ENCODE measurements at places on chromosomes 12 and 14.
A peak's percentile ranks its signal among the peaks of the same experiment; 100 is the strongest.

- no peak for DNase-seq
Measured at GRCh38 chr12:5459051-5459782, 27.3 kb downstream of the NTF3 start.

DNA sequence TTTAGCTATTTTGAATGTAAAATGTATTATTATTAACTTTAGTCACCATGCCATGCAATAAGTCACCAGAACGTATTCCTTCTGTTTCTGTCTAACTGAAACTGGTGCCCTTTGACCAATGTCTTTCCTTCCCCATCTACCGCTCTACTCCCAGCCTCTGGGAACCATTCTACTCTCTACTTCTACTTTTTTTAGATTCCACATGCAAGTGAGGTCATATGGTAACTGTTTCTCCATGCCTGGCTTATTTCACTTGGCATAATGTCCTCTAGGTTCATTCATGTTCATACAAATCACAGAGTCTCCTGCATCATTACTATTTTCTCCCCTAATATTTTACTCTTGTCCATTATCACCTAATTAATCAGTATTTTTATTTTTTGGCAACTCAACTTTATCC lies 160.1 kb downstream of the TMX1 start:
- peak; percentile 28 for DNase-seq

DNA sequence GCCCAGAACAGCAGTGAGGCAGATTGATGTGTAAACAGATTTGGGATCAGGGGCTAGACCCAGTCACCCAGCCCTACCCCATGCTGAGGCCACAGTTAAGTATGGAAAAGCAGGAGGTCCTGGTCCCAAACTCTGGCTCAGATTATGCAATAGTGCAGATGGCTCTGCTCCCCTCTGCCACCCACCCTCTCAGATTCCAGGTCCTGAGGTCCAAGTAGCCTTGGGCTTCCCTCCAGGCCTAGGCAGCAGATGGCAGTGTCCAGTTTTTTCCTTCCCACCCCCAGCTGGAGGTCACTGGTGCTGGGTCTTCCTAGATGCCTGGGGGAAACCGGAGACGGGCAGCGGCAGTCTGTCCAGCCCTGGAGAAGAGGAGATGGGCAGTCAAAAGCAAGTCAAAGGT lies 2.8 kb upstream of the DHH start:
- no peak for DNase-seq

GRCh38 chr14:57390806-57391516 lies 575 bp downstream of the NAA30 start:
- DNase-seq: peak; percentile 37

DNA sequence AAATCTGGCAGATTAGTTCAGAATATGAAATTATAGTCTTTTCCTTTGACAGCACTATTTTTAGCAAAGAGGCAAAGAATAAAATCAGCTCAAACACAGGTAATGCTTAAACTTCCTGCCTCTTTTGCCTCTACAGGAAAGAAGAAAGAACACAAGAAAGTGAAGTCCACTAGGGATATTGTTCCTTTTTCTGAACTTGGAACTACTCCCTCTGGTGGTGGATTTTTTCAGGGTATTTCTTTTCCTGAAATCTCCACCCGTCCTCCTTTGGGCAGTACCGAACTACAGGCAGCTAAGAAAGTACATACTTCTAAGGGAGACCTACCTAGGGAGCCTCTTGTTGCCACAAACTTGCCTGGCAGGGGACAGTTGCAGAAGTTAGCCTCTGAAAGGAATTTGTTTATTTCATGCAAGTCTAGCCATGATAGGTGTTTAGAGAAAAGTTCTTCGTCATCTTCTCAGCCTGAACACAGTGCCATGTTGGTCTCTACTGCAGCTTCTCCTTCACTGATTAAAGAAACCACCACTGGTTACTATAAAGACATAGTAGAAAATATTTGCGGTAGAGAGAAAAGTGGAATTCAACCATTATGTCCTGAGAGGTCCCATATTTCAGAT lies 17.4 kb downstream of the TMPO start:
- peak; percentile 64 for DNase-seq

GRCh38 chr12:124953689-124954405 lies 35.1 kb downstream of the DHX37 start:
- no peak for DNase-seq

GRCh38 chr14:59251811-59252771 lies 63.6 kb downstream of the DAAM1 start:
- no peak for DNase-seq

DNA sequence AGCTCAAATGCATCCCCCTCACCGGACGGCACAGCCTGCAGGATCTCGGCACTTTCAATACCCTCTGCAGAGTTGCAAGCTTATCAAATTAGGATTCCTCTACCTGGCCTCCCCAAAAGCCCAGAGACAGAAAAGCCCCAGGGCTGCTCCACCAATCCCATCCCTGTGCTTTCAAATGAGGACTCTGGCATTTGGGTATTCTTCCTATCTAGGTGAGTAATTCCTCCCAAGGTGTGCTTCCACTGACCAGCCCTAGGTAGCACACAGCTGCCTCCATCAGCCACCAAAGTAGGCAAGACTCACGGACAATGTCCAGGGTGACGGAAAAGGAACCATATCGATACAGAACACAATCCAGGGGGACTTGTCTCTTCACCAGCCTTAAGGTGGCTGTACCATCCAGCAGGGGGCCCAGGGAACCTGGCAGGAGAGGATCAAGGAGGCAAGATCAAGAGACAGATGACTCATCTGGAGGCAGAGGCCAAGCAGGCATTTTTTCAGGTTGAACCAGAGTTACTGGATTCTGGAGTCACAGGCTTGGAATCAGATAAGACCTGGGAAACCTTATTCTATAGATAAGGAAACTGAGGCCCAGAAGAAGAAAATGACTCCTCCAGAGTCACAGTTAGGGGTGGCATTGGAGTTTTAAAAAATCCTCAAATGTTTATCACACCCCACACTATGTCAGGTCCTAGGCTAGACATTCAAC lies 9.9 kb downstream of the PMEL start:
- DNase-seq: peak; percentile 30

GRCh38 chr12:63955831-63956666 lies 111.5 kb downstream of the SRGAP1 start:
- no peak for DNase-seq

DNA sequence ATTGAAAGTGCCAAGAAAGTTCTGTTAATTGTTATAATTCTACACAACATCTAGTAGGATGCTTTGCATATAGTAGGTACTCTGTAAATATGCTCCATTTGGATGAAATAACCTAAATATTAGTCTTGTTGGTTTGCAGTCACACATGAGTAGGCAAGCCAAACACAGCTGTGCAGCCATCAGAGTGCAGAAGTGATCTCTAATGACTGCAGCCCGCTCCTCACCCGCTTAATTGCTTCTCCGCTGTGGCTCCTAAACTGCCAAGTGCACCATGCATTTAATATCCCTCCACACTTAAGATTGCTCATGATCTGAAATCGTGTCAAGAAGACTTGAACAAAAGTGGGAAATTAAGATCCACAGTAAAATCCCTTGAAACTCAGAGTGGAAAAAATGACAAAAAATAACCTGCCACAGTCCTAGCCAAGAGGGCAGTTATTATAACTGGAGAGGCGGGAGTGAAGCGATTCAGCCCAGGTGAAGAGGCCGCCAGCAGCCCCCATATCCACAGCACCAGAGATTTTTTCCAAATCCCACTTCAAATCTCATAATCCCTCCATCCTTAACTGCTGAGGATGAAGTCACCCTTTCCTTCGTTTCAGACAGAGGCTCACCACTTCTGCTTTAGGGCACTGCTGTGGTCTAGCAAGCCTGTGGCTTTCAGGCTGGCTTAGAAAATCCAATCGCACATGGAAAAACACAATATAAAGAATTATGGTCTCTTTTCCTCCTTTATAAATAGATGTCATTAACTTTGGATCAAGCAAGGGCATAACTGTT lies 69.5 kb downstream of the TMEM30B start:
- DNase-seq: no peak

DNA sequence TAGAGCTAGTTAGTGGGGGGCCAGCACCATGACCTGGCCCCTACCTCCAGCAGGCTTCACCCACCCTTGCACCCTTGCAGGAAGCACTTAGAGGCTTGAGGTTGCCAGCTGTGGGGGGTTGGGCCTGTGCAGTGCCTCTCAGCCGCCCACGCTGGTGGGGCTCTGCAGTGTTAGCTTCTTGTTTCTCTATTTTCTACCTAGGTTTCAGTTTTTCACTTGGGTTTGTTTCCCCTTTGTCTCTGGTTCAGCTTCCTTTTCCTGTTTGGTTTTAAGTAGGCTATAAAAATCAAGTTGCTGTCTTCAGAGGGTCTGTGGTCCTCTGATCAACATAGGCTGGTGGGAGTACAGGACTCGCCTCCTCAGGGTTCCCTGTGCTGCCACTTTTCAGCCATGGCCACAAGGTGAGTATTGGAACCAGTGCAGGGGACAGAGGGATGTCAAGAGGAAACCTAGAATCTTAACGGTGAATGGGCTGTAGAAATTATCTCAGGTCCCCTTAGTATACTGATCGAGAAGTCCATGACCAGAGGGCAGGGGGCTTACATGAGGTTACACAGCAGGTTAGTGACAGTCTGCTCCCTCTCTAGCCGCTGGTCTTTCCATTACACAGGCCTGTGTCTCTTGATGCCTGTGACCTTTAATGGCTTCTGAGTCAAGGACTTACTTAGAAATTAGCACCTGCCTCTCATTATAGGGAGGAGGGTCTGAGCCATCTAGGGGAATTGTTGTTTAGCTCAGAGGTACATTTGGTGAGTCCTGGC lies at the start of gene EVL:
Gene EVL (plus strand): TSS at position 312 of the 761 bp plus-strand sequence. CDS start 79 bp downstream, at position 391.
- DNase-seq: no peak

DNA sequence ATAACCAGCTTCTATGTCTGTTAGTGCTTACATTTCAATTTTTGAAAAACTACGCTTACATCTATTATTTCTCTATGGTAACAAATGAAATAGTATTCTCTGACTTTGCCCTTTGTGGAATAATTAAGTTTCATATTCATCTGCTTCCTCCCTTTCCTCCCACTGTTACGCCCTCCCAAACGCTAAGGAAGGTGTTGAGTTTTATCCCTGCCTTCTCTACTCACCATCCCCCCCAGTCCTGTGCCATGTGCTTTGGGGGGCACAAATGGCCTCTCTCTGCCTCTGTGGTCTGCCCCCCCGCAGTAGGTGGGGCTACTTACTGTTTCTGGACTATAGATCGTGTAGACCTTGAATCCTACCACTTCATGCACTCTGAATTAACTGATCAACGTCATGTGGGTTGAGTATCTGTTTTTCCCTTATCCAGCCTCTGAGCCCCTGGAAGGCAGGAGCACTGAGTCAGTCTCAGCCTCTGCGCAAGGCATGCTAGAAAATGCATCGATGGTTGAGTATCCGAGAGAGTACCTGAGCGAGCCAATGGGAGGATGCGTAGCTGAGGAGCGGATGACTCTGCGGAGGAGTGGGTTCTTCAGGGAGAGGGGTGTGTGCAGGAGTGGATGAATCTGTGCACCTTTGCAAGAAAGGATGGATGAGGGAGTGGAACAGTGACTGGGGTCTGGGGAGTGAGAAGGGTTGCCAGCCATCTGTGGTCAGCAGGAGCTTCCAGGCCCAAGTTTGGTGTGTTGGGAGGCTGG lies 114.5 kb upstream of the RTL1 start:
- no peak for DNase-seq

- peak; percentile 16 for DNase-seq
Measured at GRCh38 chr14:50774542-50775267, 56.3 kb downstream of the NIN start.

GRCh38 chr12:7460375-7461259 lies 16.7 kb upstream of the CD163L1 start:
- DNase-seq: peak; percentile 23

DNA sequence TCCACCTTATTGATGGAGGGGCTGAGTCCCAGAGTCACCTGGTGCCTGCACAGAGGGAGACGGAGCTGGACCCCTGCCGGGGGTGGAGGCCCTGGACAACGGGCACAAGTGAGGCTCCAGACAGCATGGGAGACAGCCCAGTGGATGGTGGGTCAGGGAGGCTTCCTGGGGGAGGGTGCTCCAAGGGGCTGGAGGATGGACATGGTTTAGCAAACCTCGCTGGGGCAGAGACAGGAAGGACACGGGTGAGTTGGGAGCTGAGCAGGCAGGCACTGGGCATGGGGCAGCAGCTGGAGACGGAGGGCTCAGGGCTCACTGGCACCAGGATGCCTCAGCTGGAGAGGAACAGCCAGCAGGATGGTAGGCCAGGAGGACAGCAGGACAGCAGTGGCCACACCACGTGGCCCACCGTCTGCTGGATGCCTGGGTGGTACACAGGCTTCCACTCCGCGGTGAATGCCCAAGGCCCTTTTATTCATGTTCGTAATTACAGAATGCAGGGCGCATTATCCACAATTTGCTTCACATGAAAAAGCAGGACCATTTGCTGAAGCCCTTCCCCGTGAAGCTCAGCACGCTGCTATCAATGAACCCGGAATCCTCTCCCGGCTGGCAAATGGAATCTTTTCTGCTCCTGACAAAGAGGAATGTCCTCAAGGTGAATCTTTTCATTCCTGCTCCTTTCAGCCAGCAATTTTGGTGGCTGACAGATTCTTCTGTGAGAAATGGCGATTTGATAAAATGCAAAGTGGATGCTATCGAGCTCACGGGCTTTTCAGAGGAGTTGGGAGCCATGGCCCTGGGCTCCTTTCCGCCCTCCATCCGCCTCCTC lies 138.1 kb upstream of the C14orf180 start:
- DNase-seq: no peak

DNA sequence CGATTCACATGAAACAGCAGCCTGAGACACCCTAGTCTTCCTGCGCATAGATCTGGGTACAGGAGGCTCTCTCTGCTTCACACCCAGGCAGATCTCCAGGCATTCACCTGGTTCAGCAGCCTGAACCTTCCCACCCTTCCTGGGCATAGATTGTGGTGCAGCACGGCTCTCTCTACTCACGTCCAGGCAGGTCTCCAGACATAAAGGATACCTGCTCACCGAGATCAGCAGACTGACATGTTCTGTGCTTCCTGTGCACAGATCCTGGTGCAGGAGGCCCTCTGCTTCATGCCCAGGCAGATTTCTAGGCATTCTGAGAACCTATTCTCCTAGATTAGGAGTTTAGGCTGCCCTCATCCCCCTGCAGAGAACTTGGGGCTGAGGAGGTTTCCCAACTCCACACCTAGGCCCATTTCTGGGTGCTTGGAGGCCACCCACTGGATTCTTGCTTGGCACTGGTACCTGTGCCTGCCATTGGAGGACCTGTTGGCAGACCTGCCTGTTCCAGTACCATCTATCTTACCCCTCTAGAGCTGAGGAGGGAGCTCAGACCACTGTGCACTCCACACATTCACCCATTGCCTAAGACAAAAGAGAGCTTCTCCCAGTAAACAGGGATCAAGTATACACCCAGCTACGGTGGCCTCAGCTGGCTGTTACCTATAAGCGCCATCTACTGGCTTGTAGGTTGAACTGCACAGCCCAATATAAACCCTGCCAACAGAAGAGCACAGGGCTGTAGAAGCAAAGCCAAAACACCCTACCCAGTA lies 28.0 kb upstream of the GARIN6 start:
- peak; percentile 40 for DNase-seq

- peak; percentile 92 for DNase-seq
Measured at GRCh38 chr14:58078068-58078467, 73.9 kb downstream of the ARMH4 start.

GRCh38 chr14:68684466-68685418 lies 108.1 kb downstream of the ZFP36L1 start:
- DNase-seq: peak; percentile 58

GRCh38 chr12:96326628-96327227 lies 73.5 kb downstream of the CDK17 start:
- no peak for DNase-seq

- no peak for DNase-seq
Measured at GRCh38 chr12:49348781-49349180, 2.1 kb downstream of the DNAJC22 start.
